ENCODE measurements at places on chromosomes 6 and 20. TPM values are rescaled to one million over a fixed set of nuclear protein-coding genes. Genes with fewer than 3 reads are reported as not detected.

GABRR1 gene
- not detected for total RNA-seq

ZBTB2 gene
- total RNA-seq, result 22.8 TPM

KCNK16 gene
- total RNA-seq, result not detected

MOCS1 gene
- 11.7 TPM for total RNA-seq

VPS52 gene
- 48.9 TPM for total RNA-seq
